Activated CD8-positive, alpha-beta T cell treated with anti-CD3 and anti-CD28 coated beads, Interleukin-2, amount 10 ng/mL, durations not matched to agents 7 days and 5 days (primary cell): ENCODE measurements at places on chromosomes 6 and 20. TPM values are rescaled to one million over a fixed set of nuclear protein-coding genes. Genes with fewer than 3 reads are reported as not detected.

GRCh38 chr20:64062596-64063388, at the start of gene TCEA2:
TSS of gene TCEA2 (plus strand) at chr20:64063198. CDS start at chr20:64063313, 115 bp downstream.
- peak within 1 kb of the TSS; percentile 85 for H3K4me3 ChIP-seq
- H3K27me3 ChIP-seq = no peaks in the 10 kb centered on the region
- peak within 1 kb of the TSS; percentile 86 for H3K27ac ChIP-seq
- DNase-seq = peak; percentile 97

GRCh38 chr20:59051666-59052185, 9.1 kb upstream of the PRELID3B start:
- no peak overlapping the region for H3K4me3 ChIP-seq
- peaks cover 27% of the 10 kb centered on the region for H3K27me3 ChIP-seq
- H3K4me1 ChIP-seq = peaks cover 8% of the 10 kb centered on the region
- DNase-seq = no peak
- no peak overlapping the region for H3K27ac ChIP-seq

GRCh38 chr6:144893680-144894151, 608.6 kb downstream of the UTRN start:
- no peaks in the 10 kb centered on the region for H3K36me3 ChIP-seq
- no peaks in the 10 kb centered on the region for H3K4me1 ChIP-seq
- peaks cover 7% of the 10 kb centered on the region for H3K27me3 ChIP-seq

- H3K27me3 ChIP-seq = no peaks in the 10 kb centered on the region
- no peaks in the 10 kb centered on the region for H3K4me1 ChIP-seq
- DNase-seq = no peak
- no peak overlapping the region for H3K4me3 ChIP-seq
- H3K36me3 ChIP-seq = no peaks in the 10 kb centered on the region
Measured at GRCh38 chr6:154579485-154579884, 69.0 kb upstream of the CNKSR3 start.

- no peaks in the 10 kb centered on the region for H3K36me3 ChIP-seq
- H3K4me1 ChIP-seq = no peaks in the 10 kb centered on the region
- no peak overlapping the region for H3K4me3 ChIP-seq
- DNase-seq = no peak
Measured at GRCh38 chr6:167990016-167990945, 7.2 kb upstream of the KIF25 start.

DNA sequence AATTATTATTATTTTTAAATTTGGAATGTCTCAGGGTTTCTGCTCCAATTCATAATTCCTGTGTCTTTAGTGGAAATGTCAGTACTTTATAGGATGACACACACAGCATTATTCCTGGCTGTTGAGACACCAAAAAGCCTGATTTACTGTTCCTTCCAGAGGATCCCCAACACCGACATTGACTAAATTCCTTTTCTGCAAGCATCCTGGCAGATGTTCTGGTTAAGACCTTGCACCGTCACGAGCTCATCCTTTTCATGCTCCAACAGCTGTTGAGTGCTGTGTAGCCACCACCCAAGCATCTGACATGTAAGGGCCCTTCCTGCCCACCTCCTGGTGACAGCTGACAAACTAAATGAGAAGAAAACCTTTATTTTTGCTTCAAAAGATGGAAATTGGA, 284.3 kb upstream of the SULF2 start:
- H3K4me3 ChIP-seq = no peak overlapping the region
- H3K27ac ChIP-seq = no peak overlapping the region
- peaks cover 6% of the 10 kb centered on the region for H3K27me3 ChIP-seq
- DNase-seq = no peak

GRCh38 chr20:62361799-62362589, 5.1 kb downstream of the LAMA5 start:
- H3K4me1 ChIP-seq = no peaks in the 10 kb centered on the region
- no peaks in the 10 kb centered on the region for H3K36me3 ChIP-seq
- DNase-seq = no peak
- H3K27ac ChIP-seq = no peak overlapping the region
- peaks cover 3% of the 10 kb centered on the region for H3K27me3 ChIP-seq

DNA sequence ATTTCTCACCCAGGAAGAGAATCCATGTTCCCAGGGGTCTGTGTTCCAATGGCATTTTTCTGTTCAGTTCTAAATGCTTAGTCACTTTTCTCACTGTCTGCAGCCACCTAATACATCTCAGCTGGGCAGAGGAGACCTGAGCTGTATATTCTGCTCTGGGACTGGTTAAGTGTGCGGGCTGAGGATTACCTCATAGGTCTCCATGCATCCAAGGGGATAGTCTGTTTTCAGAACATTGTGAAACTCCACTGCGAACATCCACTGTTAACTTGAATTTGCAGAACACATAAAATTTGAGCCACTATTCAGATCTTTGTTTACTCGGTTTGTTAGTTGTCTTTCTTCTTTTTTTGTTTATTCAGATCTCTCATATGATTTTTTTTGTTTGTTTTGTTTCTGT, 947.1 kb downstream of the TFAP2A start:
- no peak for DNase-seq
- no peaks in the 10 kb centered on the region for H3K36me3 ChIP-seq
- H3K27ac ChIP-seq = no peak overlapping the region
- H3K4me1 ChIP-seq = no peaks in the 10 kb centered on the region
- H3K4me3 ChIP-seq = no peak overlapping the region

- H3K4me3 ChIP-seq = no peak overlapping the region
- peaks cover 63% of the 10 kb centered on the region for H3K36me3 ChIP-seq
- no peaks in the 10 kb centered on the region for H3K27me3 ChIP-seq
- H3K27ac ChIP-seq = no peak overlapping the region
- H3K4me1 ChIP-seq = no peaks in the 10 kb centered on the region
Measured at GRCh38 chr6:158743033-158743651, 76.0 kb downstream of the EZR start.

DNA sequence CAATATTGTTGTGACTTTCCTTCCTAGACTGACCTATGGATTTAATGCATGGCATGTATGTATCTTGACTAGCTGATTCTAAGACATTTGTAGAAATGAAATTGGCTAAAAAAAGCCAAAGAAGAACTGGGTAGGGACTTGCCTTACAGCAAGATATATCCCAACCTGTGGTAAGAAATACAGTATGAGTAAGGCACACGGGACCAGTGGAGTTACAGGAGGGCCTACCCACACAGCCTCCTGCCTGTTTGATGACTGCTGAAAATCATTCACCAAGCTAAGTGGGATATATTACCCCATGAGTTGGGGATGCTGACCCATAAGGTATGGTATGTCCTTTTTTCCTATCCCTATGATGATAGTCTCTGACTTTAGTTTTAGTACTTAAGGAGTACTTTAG, 112.2 kb downstream of the INSM1 start:
- no peaks in the 10 kb centered on the region for H3K27me3 ChIP-seq
- H3K4me3 ChIP-seq = no peak overlapping the region
- no peaks in the 10 kb centered on the region for H3K4me1 ChIP-seq
- no peak overlapping the region for H3K27ac ChIP-seq
- H3K36me3 ChIP-seq = peaks cover 8% of the 10 kb centered on the region

GRCh38 chr6:17057322-17057721, 44.5 kb upstream of the STMND1 start:
- H3K27ac ChIP-seq = no peak overlapping the region
- no peaks in the 10 kb centered on the region for H3K4me1 ChIP-seq
- H3K36me3 ChIP-seq = no peaks in the 10 kb centered on the region
- H3K27me3 ChIP-seq = peaks cover 2% of the 10 kb centered on the region
- H3K4me3 ChIP-seq = no peak overlapping the region

DNA sequence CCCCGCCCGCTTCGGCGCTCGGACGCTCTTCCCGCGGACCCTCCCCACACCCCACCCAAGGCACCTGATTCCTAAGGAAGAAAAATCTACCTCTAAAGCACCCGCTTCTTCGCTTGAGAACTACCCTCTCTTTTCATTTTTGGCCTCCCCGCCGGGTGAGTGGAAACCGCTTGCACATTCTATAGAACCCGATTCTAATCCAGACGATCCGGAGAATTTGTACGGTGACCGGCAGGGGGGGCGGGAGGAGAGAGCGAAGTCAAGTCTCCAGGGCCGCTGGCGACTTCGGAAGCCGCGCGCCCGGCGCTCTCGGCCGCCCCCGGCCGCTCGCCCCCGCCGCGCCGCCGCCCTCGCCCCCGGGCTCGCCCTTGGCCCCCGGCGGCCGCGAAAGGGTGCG, at the start of gene RBM24:
RBM24 (plus strand) TSS at position 262 of the 397 bp plus-strand sequence. CDS start 221 bp downstream, outside the sequence.
- DNase-seq = peak; percentile 52
- H3K4me3 ChIP-seq = peak within 1 kb of the TSS; percentile 62
- peak within 1 kb of the TSS; percentile 63 for H3K27ac ChIP-seq
- H3K27me3 ChIP-seq = peaks cover 54% of the 10 kb centered on the region
- H3K4me1 ChIP-seq = peaks cover 10% of the 10 kb centered on the region

DNA sequence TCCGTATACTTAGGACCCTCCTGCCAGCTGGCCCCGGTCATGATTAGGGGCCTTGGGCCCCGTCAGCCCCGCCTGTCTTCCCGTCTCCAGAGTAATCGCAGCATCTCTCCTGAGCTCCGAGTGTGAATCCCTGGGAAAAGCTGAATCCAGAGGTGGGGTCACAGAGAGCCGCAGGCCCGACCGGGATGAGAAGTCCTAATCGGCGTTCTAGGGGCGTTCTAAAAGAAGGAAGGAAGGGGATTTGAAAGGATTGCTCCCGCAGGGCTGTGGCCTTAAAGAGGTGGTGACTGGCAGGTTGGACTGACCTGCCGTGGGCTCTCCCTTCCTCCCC, 371 bp downstream of the HMGN4 start:
- peaks cover 33% of the 10 kb centered on the region for H3K36me3 ChIP-seq
- peak overlapping the region; percentile 87 for H3K4me3 ChIP-seq
- DNase-seq = no peak
- H3K27me3 ChIP-seq = peaks cover 2% of the 10 kb centered on the region

GRCh38 chr6:8637896-8638597, 202.7 kb upstream of the SLC35B3 start:
- no peaks in the 10 kb centered on the region for H3K27me3 ChIP-seq
- no peak overlapping the region for H3K4me3 ChIP-seq
- no peak for DNase-seq
- no peaks in the 10 kb centered on the region for H3K4me1 ChIP-seq
- no peaks in the 10 kb centered on the region for H3K36me3 ChIP-seq

- no peaks in the 10 kb centered on the region for H3K4me1 ChIP-seq
- DNase-seq = no peak
- no peak overlapping the region for H3K4me3 ChIP-seq
- no peak overlapping the region for H3K27ac ChIP-seq
Measured at GRCh38 chr6:132698608-132699007, 15.2 kb downstream of the VNN1 start.

GRCh38 chr6:25928562-25929324, 1.7 kb downstream of the SLC17A2 start:
- DNase-seq = no peak
- H3K4me3 ChIP-seq = no peak overlapping the region
- no peaks in the 10 kb centered on the region for H3K4me1 ChIP-seq
- H3K27me3 ChIP-seq = no peaks in the 10 kb centered on the region

DNA sequence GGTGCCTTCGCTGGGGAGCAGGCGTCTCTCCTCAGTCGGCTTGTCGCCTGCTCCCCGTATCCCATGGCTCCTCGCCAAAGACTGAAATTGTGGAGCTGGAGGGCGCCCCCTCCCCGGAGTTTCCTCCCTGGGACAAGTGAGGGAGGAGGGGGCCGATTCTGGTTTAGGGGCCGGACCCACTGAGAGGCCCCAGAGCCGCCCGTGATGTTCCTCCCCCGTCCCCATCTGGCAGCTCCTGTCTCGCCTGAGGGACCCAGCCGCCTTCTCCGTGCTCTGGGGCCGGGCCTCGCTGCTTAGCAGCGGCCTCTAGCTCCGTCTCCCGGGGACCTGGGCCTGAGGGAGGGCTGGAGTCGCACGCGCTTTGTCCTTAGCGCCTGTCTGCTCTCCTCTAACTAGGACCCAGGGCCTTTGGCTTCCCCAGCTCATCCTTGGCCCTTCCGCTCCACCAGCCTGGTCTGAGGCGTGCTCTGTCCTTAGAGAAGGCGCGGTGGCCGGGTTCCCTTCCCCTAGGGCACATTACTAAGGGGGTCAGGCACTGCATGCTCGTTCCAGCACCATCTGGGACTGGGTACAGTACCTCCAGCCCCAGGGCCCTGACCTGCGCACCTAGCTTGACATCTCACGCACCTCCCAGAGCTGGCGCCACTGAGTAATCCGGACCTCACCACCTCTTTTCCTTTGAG, 29.7 kb downstream of the SLC12A5 start:
- H3K4me1 ChIP-seq = peaks cover 36% of the 10 kb centered on the region
- H3K4me3 ChIP-seq = no peak overlapping the region
- no peak for DNase-seq
- H3K27ac ChIP-seq = no peak overlapping the region
- peaks cover 42% of the 10 kb centered on the region for H3K36me3 ChIP-seq

- peaks cover 25% of the 10 kb centered on the region for H3K27me3 ChIP-seq
- H3K36me3 ChIP-seq = no peaks in the 10 kb centered on the region
- H3K4me1 ChIP-seq = peaks cover 5% of the 10 kb centered on the region
- no peak overlapping the region for H3K4me3 ChIP-seq
- no peak overlapping the region for H3K27ac ChIP-seq
Measured at GRCh38 chr6:41222513-41222912, 5.6 kb upstream of the TREML4 start.

DNA sequence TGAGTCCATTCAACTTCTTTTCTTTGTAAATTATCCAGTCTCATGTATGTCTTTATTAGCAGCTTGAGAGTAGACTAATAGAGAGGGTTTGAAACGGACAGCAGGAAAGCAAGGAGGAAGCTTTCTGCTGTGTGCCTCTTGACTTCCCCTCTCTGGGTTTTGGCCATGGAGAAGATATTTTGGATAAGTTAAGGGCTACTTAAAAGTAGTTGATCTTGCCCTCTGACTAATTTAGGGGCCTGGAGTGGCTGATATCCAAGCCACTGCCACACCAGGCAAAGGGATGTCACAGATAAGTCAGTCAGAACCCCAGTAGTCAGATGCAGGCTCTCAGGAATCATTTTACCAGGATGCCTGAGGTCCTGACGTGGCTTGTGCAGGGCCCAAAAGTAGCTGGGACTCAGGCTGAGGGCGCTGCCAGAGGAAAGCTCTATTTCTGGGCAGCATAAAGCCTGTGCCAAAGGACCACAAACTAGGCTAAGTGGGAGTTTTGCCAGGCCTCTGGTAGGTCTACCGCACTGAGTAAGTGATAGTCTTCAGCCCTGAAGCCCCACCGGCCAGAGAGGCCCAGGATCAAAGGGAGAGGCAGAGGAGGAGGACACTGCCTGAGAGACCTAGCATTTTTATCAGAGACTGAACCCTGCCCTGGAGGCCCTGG, 41.6 kb upstream of the IYD start:
- DNase-seq = no peak
- no peaks in the 10 kb centered on the region for H3K36me3 ChIP-seq
- H3K27me3 ChIP-seq = peaks cover 7% of the 10 kb centered on the region
- no peak overlapping the region for H3K27ac ChIP-seq
- no peak overlapping the region for H3K4me3 ChIP-seq
- H3K4me1 ChIP-seq = no peaks in the 10 kb centered on the region

DNA sequence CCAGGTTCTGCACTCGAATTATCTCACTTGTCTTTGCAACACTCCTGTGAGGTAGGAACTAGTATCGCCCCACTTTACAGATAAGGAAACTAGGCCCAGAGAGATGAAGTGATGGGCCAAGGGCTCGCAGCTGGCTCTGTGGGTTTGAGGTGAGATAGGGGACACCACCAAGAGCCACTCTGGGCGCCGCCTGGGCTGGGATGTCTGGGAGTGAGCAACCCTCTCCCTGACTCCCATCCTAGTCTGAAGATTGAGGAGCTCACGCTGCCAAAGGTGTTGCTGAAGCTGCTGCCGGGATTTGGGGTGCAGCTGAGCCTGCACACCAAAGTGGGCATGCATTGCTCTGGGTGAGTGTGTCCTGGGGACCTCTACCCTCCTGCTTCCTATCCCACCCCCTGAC, 5.4 kb downstream of the BPIFB3 start:
- H3K27ac ChIP-seq = no peak overlapping the region
- H3K4me1 ChIP-seq = no peaks in the 10 kb centered on the region
- H3K27me3 ChIP-seq = no peaks in the 10 kb centered on the region
- DNase-seq = no peak
- no peaks in the 10 kb centered on the region for H3K36me3 ChIP-seq

The WFDC2 gene
- not detected for total RNA-seq

The TBX18 gene
- not detected for total RNA-seq

The ZNF165 gene
- 0.97 TPM for total RNA-seq

The NOX3 gene
- total RNA-seq = not detected

The PTCRA gene
- total RNA-seq = not detected

The FOXP4 gene
- 6.7 TPM for total RNA-seq

The FAM217A gene
- total RNA-seq = not detected

The INSM1 gene
- total RNA-seq = not detected
